ENCODE measurements at places on chromosomes 6 and 20.

DNA sequence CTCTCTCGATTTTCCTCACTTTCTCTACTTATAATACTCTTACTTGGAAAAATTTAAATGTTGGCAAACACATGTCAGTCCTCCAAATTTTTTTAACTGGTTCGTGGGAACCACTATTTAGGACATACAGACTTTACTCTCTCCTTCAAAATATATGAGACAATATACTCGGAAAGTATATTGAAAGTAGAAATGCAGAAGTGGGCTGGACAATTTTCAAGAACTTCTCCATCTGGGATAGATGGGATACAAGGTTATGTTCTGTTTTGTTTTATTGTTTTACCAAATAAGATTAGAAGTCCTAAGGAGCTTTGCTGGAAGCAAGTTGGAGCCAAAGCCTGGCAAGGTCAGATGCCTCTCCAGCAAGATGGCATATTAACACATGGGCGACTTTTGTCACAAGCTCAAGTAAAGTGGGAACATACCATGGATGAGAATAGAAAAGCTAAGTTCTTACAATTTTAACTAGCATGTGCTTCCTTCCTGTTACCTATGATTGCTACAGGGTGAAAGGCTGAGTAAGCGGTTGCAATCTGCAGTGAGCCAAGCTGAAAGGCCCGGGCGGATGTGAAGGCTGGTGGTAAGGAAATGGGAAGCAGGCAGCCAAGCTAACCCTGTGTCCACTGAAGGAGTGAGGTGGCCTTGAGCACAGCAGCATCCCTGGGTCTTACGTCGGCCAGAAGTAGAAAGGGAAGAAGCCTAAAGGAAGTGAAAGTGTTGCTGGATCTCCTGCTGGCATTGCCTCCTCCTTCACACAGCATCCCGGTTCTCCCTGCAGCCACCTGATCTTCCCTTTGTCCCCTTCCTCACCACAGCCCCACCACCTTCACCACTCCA, 7.1 kb downstream of the MAP3K5 start:
- DNase-seq: no peak

- DNase-seq: peak; percentile 62
Observed at GRCh38 chr6:81562169-81562568, 190.3 kb downstream of the TENT5A start.

DNA sequence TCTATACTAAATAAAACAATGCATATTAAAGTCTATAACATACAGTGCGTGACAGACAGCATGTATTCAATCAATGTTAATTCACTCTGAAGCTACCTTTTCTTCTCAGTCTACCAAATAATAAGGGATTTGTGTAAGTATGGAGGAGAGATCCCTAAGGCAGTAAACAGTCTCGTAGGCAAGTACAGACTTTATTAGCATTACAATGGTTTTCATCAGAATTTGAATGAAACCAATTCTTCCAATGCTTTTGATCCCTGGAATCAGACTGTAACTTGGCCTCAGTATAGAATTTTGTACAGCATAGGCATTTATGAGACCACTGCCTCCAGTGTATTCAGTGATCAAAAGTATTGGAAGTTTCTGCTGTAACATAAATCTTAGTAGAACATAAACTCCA, 19.5 kb downstream of the LYRM4 start:
- no peak for DNase-seq

- no peak for DNase-seq
Observed at GRCh38 chr6:169915769-169916550, 164.5 kb downstream of the ERMARD start.
